Naive B cell (primary cell): ENCODE measurements at places on chromosomes 5 and 9.

DNA sequence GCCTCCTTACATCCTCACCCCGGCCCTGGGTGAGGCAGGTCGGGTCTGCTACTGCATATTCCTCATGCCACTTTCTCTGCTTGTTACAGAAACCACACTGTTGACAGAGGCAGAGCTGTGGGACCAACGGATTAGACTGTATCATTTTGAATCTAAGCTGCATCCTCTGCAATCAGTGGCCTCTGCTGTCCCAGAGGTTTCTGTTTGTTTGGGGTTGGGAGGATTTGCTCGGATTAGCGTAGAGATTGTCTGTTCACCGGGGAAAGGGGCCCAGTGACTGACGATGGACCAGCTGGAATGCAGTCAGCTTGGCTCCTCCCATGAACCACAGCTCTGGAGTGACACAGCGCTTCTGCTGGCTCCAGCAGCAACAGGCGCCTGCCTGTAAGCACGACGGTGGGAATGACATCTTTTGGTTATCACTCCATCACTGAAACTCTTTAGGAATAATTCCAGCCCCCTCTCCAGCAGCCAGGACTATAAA lies 37.3 kb upstream of the ADRA1B start:
- no peak for DNase-seq

DNA sequence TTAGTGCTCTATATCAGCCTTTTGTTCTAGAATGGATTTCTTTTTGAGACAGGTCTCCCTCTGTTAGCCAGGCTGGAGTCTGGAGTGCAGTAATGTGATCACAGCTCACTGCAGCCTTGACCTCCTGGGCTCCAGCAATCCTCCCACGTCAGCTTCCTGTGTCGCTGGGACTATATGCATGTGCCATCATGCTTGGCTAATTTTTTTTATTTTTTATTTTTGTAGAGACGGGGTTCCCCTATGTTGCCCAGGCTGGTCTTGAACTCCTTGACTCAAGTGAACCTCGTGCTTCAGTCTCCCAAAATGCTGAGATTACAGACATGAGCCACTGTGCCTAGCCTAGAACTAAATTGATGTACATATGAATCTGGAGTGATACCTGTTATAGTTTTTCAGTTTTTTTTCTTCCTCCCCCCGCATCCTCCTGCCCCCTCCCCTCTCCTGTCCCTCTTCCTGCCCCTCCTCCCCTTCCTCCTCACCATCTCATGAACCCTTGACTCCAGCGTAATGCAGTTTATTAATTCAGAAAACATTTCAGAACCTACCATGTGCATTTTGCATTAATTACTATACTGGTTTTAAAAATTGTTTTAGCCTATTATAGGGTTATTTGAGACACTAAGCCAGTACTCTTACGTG lies 37.4 kb upstream of the TNFAIP8 start:
- peak; percentile 73 for DNase-seq

- DNase-seq: no peak
Observed at GRCh38 chr5:162209005-162209605, 141.5 kb downstream of the GABRG2 start.

DNA sequence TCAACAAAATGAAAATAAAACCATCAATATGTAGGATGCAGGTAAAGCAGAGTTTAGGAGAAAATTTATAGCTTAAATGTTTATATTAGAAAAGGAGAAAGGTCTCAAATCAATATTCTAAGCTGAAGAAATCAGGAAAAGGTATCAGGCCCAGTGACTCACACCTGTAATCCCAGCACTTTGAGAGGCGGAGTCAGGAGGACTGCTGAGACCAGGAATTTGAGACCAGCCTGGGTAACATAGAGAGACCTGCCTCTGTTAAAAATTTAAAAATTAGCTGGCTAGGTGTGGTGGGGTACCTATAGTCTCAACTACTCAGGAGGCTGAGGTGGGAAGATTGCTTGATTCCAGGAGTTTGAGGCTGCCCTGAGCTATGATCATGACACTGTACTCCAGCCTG lies 32.2 kb downstream of the CCDC69 start:
- DNase-seq: no peak

- no peak for DNase-seq
Observed at GRCh38 chr9:81420024-81420423, 269.3 kb downstream of the TLE1 start.

GRCh38 chr9:109604131-109604530 lies 106.0 kb upstream of the PTPN3 start:
- no peak for DNase-seq

- DNase-seq: no peak
Observed at GRCh38 chr9:75168270-75169178, 80.2 kb downstream of the OSTF1 start.

- no peak for DNase-seq
Observed at GRCh38 chr5:178103612-178104011, 9.7 kb upstream of the N4BP3 start.

DNA sequence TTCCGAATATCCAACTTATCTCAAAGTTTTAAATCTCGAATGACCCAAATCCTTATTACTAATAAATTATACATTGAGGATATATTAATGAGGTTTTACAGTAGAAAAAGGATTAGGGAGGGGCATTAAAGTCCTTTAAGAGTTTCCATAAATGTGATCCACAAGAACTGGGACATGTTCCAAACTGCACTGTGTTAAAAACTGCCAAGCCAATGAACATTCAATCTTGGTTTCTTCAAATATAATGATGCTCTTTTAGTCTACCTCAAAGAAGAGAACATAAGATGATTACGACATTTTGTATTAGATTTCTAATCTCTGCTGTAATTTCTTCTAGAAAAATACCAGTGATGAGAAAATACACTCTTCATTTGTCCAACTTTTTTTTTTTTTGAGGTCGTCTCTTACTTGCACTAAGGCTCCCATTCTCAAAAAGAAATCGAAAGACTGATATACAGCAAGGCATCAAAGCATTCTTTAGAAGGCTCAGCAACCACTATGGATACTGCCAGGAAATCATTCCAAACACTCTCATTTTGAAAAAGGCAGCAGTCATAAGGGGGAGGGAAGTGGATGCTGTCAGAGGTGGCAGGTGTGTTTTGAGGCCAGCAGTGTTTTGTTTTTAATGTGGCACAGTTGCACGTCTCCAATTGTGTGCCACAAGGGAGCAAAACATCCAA lies 1.7 kb downstream of the PTAR1 start:
- no peak for DNase-seq

DNA sequence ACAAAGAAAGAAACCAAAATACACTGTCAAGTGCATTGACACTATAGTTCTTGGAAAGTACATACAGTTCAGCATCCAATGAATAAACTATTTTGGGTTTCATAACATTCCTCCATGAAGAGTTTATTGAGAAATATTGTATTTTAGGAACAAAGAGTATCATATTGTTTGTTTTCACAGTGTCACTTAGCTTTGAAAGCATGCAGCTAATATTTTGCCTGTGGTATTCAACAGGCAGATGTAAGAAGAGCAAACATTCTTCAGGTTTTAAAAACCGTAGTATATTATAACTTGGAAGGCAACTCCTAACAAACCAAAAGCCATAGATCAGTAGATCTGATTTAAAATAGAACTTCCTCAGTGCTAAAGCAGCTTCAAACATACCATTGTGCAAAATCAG lies 4.5 kb downstream of the PRELID2 start:
- no peak for DNase-seq

GRCh38 chr5:8829323-8830029 lies 716.4 kb downstream of the SEMA5A start:
- no peak for DNase-seq

GRCh38 chr5:14383923-14384322 lies 197.7 kb upstream of the OTULINL start:
- no peak for DNase-seq

GRCh38 chr9:26078706-26079105 lies 400.5 kb upstream of the TUSC1 start:
- no peak for DNase-seq

- no peak for DNase-seq
Observed at GRCh38 chr5:9037048-9037447, 508.8 kb downstream of the SEMA5A start.

DNA sequence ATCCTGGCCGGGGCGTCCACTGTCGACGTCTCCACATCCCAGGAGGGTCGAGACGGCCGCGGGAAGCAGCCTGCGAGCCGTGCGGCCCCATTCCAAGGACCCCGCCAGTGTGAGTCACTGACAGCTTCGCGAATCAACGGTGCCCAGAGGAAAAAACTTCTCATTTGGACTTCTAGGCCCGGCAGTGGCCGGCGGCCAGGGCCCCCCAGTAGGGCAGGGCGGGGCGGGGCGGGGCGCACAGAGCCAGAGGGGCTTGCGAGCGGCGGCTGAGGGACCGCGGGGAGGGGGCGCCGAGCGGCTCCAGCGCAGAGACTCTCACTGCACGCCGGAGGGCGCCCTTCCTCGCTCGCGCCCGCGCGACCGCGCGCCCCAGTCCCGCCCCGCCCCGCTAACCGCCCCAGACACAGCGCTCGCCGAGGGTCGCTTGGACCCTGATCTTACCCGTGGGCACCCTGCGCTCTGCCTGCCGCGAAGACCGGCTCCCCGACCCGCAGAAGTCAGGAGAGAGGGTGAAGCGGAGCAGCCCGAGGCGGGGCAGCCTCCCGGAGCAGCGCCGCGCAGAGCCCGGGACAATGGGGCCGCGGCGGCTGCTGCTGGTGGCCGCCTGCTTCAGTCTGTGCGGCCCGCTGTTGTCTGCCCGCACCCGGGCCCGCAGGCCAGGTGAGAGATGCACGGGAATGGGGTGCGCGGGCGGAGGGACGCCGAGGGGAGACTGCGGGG lies at the start of gene F2R:
F2R (plus strand) TSS at position 391 of the 720 bp plus-strand sequence; CDS start at position 573, 182 bp downstream.
- DNase-seq: no peak

- DNase-seq: no peak
Observed at GRCh38 chr9:34492051-34492450, 30.7 kb downstream of the ENHO start.

DNA sequence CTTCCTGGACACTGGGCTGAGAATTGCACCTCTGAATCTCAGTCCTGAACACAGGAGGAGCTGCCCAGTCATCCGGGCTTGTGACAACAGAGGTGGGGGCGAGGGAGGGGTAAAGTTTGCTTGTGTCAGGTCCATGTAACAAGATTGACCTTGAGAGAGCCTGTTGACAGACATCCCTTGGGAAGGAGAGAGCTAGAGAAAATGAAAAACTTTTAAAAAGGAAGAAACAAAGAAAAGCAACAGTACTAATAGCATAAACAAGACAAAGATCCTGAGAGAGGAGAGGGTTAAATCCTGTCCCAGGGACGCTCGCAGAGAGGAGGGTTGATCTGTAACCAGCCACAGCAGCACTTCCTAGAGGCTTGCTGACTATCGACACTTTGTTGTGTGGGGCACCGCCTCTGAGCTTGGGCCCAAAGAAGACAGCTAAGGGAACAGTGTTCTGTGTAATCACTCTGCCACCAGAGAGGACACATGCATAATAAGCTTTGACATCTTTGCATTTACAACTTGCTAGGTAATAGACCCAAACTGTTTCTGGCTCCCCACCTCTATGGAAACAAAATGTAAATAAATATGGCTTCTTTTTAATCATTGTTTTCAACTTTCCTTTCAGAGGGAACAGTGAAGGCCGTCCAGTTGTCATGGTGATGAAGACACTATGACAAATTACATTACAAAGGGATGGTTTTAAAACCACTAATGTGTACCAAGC lies 363.7 kb downstream of the CSNK1G3 start:
- no peak for DNase-seq

DNA sequence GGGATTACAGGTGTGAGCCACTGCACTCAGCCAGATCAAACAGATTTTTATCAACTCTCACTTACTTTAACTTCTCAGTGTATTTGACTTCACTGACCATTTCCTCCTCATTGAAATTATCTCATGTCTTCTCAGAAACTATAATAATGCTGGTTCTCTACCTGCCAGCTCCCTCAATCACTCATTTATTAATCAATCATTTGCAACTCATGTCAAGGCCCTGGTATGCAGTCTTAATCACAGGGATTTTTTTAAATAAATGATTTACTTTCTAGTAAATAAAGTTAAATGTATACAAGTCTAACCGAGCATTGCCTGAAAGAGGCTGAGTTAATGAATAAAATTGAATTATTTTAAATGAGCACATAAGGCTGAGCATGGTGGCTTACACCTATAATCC lies 63.3 kb downstream of the PLPP1 start:
- DNase-seq: no peak

- DNase-seq: no peak
Observed at GRCh38 chr9:134598884-134599245, 42.7 kb upstream of the COL5A1 start.

DNA sequence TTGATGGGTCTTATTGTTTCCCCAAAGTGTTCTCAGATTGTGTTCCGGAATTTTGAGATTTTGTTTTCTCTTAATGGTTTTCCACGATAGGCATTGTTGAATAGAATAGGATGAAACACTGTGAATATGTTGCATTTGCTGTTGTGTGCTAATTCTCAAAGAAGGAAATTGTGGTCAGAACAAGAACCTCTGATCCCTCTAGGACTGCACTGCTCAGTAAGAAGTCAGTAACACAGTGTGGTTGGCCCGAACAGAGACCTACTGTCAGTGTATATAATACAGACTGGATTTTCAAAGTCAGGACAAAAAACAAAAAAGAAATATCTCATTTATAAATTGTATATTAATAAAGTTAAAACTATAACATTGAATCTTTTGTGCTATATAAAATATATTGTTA lies 494.8 kb downstream of the MAT2B start:
- no peak for DNase-seq

GRCh38 chr5:177029498-177029897 lies 7.0 kb downstream of the ZNF346 start:
- no peak for DNase-seq

GRCh38 chr5:54533541-54534190 lies 16.1 kb downstream of the SNX18 start:
- no peak for DNase-seq

GRCh38 chr9:122998448-122998847 lies 35.0 kb upstream of the GPR21 start:
- DNase-seq: no peak

DNA sequence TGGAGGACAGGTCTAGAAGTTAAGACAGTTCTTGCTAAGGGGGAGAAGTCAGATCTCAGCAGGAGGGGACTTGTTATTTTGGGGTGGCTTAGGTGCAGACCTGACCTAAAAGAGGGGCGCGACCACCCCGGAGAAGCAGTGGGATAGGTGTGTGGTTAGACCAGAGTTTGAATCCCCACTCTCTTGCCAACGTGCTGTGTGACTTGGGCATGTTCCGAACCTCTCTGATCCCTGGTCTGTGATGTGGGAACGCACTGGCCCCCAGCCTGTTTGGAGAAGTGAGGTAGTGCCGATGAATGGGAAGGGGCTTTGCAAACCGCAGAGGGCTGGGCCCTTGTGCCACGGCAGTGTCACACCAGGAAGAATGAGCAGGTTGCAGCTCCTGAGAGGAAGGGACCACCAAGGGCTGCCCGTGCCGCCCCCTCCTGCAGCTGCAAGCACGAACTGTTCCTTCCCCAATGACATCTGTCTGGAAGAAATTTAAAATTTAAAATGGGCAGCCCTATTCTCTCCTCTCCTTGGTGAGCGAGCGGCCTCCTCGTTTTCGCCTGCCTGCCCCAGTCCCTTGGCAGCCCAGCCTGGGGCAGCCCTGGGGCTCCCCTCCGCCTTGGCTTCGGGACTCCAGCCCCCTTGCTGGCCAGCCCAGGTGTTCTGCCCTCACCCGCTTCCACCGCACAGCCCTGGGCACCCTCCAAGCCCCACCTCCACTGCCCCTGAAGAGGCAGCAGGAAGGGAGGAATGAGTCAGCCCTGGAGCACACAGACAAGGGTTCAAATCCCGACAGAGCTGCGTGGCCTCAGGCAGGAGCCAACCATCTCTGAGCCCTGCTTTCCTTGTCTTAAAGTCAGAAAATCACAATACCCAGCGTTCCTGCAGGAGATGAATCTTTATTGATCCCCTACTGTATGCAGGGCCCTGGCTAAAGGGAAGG lies 1.6 kb downstream of the FIBCD1 start:
- no peak for DNase-seq

GRCh38 chr5:98938464-98938863 lies 9.7 kb upstream of the CHD1 start:
- no peak for DNase-seq
